Activated CD4-positive, CD25-positive, alpha-beta regulatory T cell treated with anti-CD3 and anti-CD28 coated beads, Interleukin-2, amount 50 U/mL, for 16 hours (primary cell): ENCODE measurements at places on chromosomes 11 and 22.

DNA sequence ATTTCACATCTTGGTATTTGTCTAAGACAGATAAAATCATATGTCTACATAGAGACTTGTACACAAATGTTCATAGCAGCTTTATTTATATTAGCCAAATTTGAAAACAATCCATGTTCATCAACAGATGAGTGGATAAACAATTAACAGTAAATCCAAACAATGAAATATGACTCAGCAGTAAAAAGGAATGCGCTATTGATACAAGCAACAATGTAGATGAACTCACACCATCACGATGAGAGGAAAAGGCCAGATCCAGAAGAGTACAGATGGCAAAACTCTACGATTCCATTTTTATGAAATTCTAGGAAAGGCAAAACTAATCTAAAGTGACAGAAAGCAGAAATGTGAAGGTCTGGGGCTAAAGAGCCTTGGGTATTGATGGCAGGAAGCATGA lies 384.3 kb downstream of the NTM start:
- no peak for DNase-seq

GRCh38 chr11:94077552-94078293 lies 50.9 kb upstream of the PANX1 start:
- no peak for DNase-seq

GRCh38 chr11:103907548-103908455 lies 128.6 kb upstream of the DDI1 start:
- DNase-seq: no peak

GRCh38 chr11:65274735-65275682 lies 13.2 kb downstream of the POLA2 start:
- no peak for DNase-seq

DNA sequence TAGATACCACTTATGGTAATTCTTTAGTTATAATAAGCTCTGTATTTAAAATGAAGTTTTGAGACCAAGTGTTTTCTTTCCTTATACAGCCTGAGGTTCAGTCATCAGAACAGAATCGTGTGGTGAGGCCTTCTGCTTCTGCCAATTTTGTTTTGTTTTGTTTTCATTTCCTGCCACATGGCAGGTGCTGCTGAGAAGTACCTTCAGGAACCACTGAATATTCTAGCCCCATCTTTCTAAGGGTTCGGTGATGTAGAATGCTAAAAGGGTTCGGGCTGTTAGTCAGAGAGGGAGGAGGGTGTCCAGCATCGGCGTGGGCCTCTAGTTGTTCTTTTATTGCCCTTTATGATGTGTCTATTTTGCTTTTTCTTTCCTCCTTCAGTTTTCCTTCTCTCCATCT lies 25.8 kb downstream of the TNRC6B start:
- no peak for DNase-seq
